ENCODE measurements at places on chromosomes 7 and 10.

GRCh38 chr10:128898916-128899195 is 568.2 kb upstream of the MGMT start:
- DNase-seq, result no peak

GRCh38 chr10:119543814-119544642 is 1.5 kb upstream of the RGS10 start:
- no peak for DNase-seq

DNA sequence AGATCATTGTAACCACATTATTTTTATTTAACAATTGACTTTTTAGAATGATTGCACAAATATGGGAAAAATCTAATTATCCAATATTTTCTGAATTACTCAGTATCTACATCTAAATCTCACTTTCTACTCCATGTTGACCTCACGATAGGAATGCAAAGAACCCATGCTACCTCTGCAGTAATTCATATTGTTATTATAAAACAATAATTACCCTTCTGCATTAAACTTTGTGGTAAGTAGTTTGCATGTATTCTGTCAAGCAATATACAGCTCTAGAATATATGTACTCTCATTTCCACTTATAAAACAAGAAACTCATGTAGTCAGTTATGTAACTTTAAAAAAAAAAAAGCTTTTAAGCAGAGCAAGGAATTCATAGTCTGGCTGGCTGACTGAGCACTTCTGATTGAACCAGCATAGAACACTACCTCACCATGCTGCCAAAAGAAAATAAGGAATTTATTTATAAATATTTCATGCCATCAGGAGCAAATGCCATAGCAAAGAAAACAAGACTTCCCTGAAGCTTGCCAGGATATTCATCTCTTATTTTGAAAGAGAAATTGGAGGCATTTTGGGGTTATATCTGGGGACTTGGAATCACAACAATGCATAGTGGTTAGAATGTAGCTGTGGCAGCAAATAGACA is 895.7 kb downstream of the XPNPEP1 start:
- no peak for DNase-seq

- no peak for DNase-seq
Measured at GRCh38 chr7:78489476-78490240, 691.1 kb downstream of the PHTF2 start.

- no peak for DNase-seq
Measured at GRCh38 chr7:3146571-3147226, 103.0 kb upstream of the CARD11 start.

- no peak for DNase-seq
Measured at GRCh38 chr7:117163101-117163500, 159.8 kb downstream of the WNT2 start.

- no peak for DNase-seq
Measured at GRCh38 chr10:44660271-44660670, 250.9 kb upstream of the TMEM72 start.

- DNase-seq, result no peak
Measured at GRCh38 chr10:27355918-27356573, 115.4 kb upstream of the ACBD5 start.

DNA sequence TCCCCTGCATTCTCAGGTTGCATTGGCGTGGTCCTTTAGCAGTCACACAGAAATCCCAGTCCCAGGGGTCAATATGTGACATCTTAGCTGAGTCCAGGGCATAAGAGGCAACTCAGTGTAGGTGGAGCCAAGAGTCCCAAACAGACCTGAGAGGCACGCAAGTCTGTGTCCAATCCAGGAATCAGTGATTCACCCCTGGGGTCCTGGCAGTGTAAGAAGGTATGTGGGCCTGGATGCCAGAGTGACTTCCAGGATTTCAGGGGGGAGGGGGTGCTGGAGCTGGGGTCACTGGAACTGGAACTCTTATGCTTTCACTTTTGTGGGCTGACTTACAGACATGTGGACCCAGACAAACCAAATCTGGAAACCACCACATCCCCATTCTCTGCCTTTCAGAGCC is 26.8 kb downstream of the FRMPD2 start:
- DNase-seq, result no peak

GRCh38 chr7:816751-817671 is 15.3 kb upstream of the SUN1 start:
- no peak for DNase-seq

- no peak for DNase-seq
Measured at GRCh38 chr10:99444383-99445045, 14.1 kb upstream of the GOT1 start.

- DNase-seq, result no peak
Measured at GRCh38 chr7:123070702-123071286, 75.3 kb upstream of the TAS2R16 start.

DNA sequence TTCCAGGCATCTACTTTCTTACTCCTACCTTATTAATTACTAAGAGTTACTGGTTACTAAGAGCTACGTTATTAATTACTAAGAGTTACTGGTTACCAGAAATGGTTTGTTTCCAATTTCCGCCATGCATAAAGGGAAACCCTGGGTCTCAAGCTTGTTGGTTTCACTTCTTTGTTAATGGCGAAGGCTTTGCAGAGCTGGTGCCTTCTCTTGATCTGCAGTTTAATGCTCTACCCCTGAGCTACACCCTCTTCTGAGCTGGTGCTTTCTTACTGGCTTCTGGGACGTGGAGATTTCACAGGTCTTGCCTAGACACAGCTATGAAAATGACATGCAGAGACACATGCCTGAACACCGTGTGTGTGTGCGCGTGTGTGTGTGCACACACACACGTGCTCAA is 560 bp downstream of the CPA4 start:
- DNase-seq, result no peak

DNA sequence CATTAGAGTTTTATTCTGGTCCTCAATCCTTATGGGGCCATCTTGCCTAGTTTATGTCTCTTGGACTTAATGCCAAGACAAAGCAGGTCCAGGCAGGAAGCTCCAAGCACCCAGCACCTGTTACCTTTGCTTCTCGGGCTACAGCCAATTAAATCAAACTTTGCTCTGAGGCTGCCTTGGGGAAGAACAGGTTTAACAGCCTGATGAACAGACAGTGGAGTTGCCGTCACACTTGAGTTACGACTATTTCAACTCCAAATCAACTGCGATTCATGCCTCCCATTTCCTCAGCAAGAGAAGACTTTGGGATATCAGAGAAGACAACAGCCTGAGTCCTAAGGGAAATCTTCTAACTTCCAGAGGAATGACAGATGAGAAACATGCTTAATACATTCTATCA is 62.2 kb downstream of the XPNPEP1 start:
- DNase-seq, result no peak

GRCh38 chr10:123640016-123640535 is 26.1 kb upstream of the GPR26 start:
- DNase-seq, result no peak

DNA sequence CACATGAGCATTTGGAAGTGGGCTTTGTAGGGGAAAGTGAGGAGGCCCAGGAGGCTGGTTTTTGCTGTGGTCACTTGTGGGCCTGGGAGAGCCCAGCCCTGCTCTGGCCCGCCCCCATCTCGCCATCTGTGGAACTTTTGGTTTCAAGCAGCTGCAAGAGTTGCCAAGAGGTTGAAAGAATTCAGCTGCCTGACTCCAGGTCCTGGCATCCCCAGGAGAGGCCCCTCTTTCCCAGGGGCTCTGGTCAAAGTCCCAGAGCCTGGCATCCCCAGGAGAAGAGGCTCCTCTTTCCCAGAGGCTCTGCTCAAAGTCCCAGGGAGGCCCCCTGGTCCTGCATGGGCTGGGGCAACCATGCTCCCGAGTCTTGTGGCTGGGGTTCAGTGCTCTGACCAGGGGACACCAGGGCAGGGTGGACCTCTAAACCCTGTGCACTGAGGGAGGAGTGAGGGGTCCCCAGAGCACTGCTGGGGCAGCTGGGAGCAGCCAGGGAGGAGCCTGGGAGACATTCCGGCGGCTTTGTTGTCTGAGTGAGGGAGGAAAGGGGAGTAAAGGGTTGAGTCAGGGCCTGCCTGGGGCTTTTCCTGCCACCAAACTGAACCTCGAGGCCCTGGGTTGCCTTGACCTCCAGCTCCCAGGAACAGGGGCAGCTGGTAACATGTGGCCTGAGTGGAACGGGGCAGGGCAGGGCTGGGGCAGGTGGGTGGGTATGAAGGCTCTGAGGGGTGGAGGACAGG is 27.7 kb upstream of the CSGALNACT2 start:
- no peak for DNase-seq

GRCh38 chr10:79287973-79288723 is 59.1 kb upstream of the PPIF start:
- DNase-seq, result no peak

DNA sequence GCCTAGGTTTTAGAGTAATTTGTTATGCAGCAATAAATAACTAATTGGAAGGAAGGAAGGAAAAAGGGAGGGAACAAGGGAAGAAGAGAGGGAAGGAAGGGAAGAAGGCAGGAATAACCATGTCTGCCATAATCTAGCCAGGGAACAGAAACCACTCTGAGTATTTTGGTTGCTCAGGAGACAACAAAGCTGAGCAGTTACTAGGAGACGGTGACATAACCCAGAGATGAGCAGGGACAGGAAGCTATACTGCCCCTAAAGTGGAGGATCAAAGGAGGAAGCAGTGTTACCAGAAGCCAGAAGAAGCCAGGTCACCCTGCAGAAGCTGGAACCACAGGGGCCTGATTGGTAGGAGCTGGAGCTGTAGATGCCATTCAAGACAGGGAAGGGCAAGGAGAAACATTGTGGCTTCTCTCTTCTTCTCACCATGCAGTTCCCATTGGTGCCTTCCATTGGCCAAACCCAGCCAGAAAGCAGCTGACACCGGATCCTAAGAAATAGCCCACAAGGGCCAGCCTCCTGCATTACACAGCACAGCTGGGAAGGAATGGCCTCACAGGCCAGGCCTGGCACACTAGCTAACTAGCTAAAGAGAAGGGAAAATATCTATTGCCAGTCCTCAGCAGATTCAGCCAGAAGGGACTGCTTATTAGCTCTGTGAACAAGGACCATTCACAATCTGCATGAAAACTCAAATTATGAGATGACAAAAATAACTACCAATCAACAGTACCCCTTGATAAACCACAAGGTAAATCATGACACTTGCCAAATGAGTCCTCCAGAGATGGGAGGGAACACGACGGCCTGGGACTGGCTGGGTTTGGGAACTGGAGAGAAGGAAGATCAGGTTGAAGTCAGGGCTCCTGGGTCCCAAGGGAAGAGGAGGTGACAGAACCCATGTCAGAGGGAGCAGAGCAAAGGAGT is 184.5 kb upstream of the NFE2L3 start:
- DNase-seq, result no peak

DNA sequence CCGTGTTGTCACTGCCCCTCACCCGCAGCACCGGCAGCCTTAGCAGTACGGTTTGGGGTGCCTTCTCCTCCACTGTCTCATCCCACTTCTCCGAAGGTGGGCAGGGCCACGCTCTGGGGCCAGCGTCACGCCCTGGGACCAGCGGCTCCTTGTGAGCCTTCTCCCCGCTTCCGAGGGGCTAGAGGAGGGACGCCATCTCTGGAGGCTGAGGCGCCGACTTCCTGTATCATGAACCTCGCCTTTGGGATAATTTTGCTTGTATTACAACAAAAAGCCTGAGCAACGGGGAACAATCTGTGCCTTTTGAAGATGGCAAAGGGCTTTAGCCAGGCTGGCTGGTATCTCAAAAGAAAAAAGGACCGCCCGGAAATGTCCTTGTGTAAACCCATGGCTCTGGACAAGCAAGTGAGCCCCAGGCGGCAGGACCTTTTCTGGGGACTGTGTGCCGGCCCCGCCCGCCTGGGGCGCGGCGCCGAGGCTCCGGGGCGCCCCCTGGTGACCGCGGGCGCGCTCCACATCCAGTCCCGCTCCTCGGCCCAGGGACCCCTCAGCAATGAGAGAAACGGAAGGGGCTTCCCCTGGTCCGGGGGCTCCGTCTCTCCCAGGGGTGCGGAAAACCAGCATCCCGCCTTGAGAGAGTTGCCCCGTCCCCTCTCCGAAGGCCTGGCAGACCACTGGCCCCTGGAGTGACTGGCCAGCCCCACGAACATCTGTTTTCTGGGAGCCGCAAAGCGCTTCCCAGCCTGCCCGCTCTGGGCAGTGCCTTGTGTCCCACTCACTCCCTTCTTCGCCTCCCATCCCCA is 3.8 kb downstream of the DEPP1 start:
- DNase-seq, result peak; percentile 73

- DNase-seq, result no peak
Measured at GRCh38 chr10:45239642-45240041, 75.8 kb downstream of the OR13A1 start.

DNA sequence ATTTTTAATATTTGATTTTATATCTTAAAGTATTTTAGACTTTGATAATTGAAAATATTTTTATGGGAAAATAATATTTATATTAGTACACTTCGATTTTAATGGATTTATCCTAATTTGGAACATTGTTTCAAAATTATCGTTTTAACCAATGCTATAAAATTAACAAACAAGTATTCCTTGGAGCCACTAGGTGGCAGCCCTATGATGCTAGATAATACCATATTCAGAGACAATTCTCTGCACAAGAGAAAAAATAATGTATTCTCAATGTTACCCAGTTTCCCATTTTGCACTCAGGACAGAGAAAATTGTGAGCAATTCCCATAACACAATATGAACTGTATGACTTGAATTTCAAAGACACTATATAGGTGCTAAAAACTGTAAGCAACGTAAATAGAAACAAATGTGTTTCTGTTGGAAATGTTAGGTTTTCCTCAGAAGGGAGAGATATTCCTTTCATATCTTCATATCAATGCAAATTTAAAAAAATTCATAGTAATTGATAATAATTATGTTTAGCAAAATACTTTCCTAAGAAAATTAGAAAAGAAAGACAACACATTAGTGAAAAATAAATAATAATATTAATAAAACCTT is 237.8 kb downstream of the SEMA3E start:
- no peak for DNase-seq

- no peak for DNase-seq
Measured at GRCh38 chr7:81605493-81605892, 164.4 kb downstream of the HGF start.

DNA sequence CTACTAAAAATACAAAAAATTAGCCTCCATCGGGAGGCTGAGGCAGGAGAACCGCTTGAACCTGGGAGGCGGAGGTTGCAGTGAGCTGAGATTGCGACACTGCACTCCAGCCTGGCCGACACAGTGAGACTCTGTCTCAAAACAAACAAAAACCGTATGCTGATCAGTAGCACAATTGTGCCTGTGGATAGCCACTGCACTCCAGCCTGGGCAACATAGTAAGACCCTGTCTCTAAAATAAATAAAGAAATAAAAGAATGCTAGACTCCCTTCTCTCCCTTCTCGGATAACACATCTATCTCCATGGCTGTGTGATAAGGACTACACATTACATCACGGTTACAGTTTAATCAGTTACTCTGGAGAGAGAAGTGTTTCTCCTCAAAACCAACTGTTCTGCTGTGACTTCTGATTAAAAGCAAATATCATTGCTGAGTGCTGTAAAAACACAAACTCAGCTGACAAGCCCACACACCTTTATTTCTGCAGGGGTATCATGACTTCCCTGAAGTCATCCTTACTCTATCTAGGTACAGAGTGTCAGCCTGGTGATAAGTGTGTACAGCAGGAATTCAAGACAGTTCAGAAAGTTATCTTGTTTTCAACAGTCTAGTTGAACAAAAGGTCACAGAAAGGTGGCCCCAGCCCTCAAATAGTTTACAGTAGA is 5.3 kb upstream of the ARHGAP19 start:
- no peak for DNase-seq

Data from naive B cell (primary cell).